ENCODE measurements at places on chromosomes 16 and 17.

GRCh38 chr17:45149669-45150664 is 1.7 kb downstream of the HEXIM1 start:
- DNase-seq: peak; percentile 17

GRCh38 chr16:75343941-75344340 is 89.4 kb downstream of the CFDP1 start:
- no peak for DNase-seq

DNA sequence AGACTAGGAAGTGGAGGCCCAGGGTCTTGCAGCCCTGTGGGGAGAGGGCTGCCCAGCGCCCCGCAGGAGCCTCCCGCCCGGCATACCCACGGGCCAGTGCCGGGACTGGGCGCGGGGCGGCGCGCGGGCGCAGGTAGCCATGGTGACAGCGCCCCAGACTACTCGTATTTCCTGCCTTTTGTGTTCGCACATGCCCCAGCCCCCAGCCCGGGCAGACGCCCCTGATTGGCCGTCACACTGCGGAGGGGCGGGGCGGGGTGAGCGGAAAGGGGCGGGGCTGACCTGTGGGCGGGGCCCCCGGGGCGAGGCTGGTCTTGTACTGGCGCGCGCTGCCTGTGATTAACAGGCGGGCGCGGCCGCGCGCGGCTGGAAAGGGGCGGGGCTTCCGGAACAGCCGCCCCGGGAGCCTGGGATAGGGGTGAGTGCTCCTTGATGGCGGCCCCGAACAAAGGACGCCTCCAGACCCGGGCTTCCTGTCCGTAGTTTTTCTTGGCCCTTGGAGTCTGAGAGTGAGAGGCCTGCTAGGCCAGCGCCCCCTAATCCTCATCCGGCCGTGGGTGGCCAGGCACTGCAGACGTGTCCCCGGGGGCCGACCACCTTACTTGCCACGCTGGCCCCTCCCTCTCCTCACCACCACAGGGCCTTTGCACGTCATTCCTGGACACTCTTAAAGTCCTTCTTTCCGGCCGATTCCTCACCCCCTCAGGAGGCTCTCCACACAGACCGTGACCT is 71.0 kb downstream of the RAI1 start:
- peak; percentile 98 for DNase-seq

DNA sequence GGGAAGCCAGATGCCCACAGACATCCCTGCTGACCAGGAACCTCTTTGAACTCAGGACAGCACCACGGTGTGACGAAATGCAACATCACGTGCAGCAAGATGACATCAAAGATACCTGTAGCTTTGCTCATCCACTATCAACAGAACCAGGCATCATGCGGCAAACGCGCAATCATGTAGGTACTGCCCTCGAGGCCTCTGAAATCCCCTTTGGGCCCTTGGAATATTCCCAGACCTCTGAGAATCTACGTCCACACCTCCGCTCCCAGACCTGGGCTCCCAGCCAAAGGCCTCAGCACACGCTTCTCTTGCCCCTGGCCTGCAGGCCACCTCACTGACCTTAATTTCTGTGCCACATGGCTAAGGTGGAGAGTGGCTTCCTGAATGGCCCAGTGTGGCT is 7.3 kb downstream of the CX3CL1 start:
- DNase-seq: no peak

GRCh38 chr17:75077496-75078283 is 10.1 kb upstream of the SLC16A5 start:
- peak; percentile 31 for DNase-seq

DNA sequence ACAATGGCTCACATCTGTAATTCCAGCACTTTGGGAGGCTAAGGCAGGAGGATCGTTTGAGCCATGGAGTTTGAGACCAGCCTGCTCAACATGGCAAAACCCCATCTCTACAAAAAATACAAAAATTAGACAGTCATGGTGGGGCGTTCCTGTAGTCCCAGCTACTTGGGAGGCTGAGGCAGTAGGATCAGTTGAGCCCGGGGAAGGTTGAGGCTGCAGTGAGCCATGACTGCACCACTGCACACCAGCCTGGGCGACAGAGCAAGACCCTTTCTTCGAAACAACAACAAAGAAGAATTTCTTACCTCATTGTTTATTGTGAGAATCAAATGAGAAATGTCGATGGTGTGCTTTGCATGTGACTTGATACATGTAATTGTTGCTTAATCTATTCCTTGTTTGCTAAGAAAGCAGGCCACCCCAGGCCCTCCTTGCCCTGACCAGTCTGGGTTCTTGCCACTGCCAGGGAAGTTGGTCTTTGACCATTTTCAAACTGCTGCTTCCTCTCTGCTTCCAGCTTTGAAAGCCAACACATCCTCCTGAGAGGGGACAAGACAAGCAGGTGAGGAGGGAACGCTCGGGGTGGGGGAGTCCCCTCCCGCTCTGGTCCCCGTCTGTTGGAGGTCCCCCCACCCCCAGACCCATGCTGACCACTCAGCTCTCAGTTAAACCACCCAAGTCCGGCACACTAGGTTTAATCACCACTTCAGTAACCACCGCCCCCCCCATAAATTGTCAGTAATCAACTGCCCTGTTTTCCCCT is 47.3 kb upstream of the CPNE2 start:
- DNase-seq: no peak

GRCh38 chr17:41655611-41656111 is 31.3 kb upstream of the KRT17 start:
- DNase-seq: no peak

DNA sequence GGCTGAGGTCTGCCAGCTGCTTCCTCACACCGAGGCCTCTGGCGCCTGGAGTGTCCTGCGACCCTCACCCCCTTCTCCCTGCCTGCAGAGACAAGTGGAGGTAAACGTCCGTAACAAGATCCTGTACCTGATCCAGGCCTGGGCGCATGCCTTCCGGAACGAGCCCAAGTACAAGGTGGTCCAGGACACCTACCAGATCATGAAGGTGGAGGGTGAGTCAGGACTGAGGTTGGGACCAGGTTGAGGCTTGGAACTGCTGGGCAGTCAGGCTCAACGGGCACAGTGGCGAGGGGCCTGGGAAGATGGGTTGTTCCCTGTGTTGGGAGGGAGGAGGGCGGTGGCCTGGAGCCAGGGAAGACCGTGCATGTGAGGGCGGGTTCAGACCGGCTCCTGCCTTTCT is 4.8 kb downstream of the HGS start:
- DNase-seq: no peak

DNA sequence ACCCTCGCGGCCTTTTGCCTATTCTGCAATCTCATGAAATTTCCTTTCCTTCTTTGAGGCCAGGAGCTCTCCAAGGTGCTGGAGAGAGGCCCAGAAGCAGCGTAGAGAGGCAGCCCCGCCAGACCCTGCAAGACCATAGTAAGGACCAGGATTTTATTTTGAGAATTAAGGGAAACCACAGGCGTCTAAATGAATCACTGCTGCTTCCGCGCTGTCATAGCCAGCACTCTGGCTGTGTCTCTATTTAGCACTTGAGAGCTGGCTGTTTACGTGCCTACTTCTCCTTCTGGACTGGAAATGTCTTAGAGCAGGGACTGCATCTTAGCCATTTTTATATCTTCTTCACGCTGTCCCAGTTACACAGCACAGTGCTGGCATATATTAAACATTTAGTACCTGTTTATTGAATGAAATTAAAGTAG is 37.6 kb upstream of the PIRT start:
- DNase-seq: no peak

GRCh38 chr16:2819179-2819938 is 2.3 kb downstream of the PRSS21 start:
- no peak for DNase-seq

DNA sequence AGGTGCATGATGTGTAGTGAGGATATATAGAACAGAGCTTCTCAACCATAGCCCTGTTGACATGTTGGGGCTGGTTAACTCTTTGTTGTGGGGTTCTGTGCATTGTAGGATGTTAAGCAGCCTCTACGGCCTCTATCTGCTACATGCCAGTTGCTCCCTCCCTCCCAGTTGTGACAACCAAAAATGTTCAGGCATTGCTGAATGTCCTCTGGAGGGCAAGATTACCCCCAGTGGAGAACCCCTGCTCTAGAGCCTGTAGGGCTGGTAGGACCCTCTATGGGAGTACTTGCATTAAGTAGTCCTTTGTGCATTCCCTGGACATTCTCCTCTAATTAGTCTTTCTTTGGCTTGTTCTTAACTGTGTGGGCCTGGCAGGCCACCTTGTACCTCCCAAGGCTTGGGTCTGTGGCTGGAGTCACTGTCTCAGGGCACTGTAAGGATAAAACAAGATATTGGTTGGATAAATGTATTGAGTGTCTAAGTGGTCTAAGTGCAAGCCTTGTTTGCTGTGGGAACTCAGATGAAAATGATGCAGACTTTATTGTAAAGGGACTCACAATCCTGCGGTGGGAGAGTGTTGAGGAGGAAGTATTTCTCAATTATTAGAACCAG is 19.8 kb upstream of the MYO1D start:
- DNase-seq: no peak

GRCh38 chr17:69423450-69423849 is 9.0 kb downstream of the MAP2K6 start:
- DNase-seq: no peak

DNA sequence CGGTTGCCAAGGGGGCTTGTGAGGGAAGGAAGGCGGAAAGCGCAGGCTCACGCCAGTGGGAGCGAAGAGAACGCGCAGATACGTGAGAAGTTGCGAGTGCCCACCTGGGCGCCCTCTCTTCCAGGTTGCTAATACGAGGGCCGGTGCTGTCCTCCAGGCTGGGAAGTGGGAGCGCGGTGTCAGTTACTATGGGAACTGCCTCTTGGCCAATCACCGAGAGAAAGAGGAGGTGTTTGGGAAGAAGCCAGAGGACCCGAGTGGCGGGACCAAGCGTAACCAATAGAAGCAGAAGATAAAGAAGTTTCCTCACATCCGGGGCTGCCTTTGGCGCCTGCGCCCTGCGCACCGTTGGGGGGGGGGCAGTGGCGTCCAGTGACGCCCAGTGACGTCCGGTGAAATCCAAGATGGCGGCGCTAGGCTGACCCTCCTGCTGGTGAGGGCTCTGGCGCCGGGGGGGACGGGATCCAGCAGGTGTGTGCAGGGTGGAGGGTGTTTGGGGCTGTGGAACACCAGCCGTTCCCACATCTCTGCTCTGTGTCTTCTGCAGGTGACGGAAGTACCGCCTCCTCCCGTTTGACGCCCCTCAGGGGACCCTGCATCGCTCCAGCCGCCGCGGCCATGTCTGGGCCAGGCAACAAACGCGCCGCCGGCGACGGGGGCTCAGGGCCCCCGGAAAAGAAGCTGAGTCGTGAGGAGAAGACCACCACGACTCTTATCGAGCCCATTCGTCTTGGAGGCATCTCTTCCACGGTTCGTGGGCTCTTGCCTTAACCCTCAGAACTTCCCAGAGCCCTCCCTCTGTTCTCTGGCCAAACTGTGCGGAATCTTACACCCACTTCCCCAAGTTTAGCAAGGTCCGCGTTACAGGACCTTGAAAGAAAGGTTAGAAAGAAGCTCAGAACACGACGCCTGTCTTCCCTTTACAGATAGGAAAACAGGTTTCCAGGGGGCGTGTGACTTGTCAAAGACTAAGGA is at the start of the genes CFAP119 and RNF40:
TSS of gene CFAP119 (minus strand) at position 135 of the 975 bp plus-strand sequence. CDS start 314 bp downstream, outside the sequence.
TSS of gene RNF40 (plus strand) at position 395 of the 975 bp plus-strand sequence. CDS start at position 619, 224 bp downstream.
- peak; percentile 82 for DNase-seq

DNA sequence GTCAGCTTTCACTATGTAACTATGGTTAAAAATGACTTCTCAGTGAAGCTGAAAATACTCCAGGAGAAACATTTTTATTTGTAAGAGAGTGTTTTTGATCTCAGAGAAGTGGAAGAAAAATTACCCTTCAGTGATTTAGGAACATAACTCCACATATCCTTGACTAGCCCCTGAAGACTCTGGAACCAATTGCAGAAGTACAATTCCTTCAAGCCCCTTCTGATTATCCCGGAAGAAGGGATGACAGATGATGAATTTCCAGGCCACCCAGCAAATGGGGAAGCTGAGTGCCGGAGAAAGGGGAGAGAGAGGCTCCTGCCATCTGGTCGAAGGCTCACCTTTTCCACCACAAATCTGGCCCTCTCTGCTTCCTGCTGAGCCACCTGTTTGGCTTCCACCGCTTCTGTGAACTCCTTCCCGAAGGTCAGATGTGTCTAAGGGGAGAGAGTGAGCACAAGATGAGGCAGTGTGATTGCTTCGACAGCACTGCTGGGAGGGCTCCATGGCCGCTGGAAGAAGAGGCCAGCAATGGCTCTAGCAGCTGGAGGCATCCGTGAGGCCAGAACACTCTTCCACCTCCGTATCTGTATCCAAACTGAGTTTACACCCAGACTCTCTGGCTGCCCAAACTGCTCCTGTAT is 8.1 kb downstream of the PHB1 start:
- DNase-seq: no peak

DNA sequence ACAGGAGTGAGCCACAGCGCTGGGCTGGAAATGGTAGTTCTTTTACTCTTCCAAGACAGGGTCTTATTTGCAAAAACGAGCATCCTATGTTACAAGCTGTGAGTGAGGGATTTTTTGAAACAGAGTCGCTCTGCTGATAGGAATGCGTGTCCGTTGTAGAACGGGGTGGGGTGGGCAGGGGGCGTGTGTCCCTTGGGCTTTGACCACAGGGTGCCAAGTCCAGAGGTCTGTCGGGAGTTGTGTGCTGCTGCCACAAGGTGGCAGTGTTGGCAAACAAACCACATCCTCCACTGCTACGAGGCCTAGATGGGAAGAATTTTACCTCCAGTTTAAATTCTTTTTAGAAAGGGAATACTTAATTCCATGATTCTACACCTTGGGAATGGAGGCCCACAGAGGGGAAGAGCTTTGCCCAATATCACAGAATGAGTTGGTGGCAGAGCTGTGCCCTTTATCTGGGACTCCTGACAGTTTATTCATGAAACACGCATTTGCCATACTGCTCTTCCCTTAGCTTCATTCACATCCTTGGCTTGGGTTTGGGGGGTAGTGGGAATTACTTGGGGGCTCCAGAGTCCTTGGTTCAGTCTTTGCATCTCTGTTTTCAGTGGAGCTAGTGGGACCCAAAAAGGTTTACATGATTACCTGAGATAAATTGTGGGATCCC is 30.6 kb upstream of the ETV4 start:
- peak; percentile 55 for DNase-seq

- peak; percentile 48 for DNase-seq
Measured at GRCh38 chr17:4968486-4969046, 949 bp upstream of the SPAG7 start.

DNA sequence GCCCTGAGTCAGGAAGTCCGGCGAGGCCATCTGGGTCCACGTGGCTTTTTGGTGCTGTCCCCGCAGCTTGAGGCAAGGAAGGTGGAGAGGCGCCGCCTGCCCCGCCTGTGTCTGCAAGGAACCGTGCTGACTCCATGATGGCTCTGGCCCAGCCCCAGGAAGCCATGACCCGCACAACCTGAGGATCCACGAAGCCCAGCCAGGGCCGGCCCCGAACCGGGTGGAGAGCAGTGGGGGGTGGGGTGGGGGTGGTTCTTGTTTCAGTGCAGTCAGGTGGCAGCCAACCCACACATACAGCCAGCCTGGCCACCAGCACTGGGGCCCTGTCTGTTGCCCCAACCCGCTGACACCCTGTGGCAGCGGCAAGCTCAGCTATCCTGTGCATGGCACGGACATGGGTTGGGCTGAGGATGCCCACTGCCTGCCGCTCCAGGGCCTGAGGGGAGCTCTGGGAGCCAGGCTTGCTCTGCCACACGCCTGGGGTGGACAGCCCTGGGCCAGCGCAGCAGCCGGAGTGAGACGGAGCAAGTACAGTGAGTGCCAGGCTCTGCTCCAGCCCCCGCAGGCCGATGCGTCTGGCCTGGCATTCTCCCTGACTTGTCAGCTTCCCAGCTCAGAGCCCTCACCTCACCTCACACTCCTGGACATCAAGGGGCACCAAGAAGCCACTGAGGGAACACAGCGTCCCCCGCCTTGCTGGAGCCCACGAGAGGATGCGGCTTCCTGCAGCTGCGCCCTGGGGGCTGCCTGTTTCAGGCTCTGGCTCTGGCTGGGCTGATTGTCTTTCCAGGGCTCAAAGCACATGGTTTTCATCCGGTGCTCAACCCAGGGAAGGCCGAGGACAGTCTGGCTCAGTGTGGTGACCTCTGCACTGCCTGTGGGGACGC is 68.8 kb downstream of the LMF1 start:
- no peak for DNase-seq

Measured in activated CD4-positive, alpha-beta T cell treated with anti-CD3 and anti-CD28 coated beads for 4 hours (primary cell).